ENCODE measurements at places on chromosomes 5 and 9.

- no peak for DNase-seq
Observed at GRCh38 chr5:54756796-54757402, 228.5 kb downstream of the ESM1 start.

DNA sequence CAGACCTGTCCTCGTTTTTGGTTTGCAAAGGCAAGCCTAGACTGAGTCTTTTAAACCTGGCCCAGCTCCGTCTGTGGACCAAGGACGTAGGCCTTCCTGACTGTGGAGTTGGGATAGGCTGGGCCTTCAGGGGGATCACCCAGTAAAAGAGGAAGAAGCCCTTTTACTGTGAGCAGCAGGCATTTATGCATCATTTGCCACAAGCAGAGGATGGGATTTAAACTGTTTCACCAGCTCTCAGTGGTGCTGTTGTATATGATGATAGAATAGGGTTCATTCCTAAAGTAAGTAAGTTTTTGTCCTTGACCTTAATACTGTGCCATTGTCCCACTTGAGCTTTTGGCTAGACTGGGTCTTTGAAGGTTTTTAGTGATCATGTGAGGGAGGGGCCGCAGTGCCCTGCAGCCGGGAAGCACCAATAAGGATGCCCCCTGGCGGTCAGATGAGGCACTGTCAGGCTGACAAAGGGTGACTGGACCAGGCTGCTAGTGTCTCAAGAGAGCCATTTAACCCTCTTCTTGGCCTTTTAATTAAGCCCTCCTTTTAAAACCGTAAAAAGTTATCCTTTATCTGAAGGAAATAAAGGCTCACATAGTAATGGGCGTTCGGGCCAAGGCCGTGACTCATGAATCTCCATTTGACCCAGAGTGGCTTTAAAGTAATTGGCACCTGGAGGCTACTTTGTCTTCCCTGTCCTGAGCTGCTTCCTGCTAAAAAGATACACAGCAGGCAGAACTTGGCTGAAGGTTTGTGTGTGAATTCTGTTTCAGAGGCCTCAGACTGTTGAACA is 74.0 kb downstream of the UBAP1 start:
- DNase-seq = peak; percentile 84

DNA sequence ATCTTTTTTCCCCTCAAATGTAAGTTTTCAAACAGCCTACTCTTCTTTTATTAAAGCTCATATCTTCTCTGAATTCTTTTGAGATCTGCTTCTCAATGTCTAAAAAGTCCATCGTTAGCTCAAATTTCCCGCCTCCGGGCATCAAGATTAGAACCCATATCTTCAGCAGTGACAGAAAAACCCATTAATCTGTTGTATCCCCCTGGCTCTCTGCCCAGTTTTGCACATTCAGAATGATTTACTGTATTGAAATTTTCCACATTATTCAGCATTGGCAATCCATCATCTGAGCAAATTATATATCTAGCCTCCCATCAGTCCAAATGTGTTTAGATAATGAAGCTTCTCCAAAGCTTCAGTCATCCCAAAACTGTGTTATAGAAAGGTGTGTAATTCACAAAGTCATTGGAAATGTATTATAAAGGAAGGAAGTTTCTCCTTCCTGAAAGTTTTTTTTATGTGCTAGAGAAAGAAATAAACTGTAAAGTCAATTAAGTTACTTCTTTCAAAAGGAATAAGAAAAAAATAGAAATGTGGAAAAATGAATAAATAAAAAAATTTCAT is 849.9 kb downstream of the MAT2B start:
- no peak for DNase-seq

- peak; percentile 91 for DNase-seq
Observed at GRCh38 chr9:108885643-108886348, 23.7 kb downstream of the ACTL7A start.

DNA sequence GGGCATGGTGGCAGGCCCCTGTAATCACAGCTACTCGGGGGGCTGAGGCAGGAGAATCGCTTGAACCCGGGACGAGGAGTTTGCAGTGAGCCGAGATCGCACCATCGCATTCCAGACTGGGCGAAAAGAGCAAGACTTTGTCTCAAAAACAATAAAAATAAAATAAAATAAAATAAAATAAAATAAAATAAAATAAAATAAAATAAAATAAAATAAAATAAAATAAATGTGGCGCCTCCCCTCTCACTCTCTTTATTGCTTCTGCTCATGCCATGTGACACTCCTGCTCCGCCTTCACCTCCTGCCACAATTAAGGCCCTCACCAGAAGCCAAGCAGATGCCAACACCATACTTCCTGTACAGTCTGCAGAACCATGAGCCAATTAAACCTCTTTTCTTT is 3.8 kb upstream of the SHC3 start:
- DNase-seq = no peak

Measured in M059J (cell line).